ENCODE measurements at places on chromosomes 5 and 9.

DNA sequence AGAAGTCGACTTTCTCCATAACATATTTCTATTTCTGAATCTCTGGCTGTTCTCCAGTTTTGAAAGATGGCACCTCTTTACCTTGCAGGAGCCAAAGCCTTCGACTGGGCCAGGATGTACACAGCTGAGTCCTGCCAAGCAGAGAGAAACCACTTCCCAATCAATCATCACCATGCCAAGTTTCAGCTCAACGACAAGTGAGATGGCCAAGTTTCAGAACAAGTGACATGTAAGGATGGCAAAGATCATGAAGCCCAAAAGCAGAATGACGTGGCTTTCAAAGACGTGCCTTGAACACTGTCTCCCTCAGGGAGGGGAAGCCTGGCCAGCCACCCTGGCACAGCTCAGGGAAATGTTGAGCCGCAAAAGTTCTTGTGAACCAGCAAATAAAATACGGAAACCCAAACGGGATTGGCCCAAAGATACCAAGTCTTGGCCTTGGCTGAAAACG lies 17.7 kb downstream of the STK10 start:
- DNase-seq, result no peak

- DNase-seq, result no peak
Observed at GRCh38 chr9:92242260-92243136, 51.0 kb downstream of the IARS1 start.

DNA sequence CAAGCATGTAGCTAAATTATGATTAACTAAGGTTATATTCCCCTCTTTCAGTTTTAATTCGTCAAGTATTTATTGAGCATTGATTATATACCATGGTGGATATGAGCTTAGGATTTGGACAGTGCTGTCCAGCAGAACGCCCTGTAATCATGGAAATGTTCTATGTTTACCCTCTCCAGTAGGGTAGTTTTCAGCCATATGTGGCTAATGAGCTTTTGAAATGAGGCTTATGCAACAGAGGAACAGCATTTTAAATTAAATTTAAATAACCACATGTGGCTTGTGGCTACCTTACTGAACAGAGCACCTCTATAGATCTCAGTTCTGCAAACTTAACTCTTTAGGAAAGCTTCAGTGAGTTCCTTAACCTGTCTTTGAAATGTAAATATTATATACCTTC lies 59.1 kb downstream of the JMY start:
- DNase-seq, result no peak

DNA sequence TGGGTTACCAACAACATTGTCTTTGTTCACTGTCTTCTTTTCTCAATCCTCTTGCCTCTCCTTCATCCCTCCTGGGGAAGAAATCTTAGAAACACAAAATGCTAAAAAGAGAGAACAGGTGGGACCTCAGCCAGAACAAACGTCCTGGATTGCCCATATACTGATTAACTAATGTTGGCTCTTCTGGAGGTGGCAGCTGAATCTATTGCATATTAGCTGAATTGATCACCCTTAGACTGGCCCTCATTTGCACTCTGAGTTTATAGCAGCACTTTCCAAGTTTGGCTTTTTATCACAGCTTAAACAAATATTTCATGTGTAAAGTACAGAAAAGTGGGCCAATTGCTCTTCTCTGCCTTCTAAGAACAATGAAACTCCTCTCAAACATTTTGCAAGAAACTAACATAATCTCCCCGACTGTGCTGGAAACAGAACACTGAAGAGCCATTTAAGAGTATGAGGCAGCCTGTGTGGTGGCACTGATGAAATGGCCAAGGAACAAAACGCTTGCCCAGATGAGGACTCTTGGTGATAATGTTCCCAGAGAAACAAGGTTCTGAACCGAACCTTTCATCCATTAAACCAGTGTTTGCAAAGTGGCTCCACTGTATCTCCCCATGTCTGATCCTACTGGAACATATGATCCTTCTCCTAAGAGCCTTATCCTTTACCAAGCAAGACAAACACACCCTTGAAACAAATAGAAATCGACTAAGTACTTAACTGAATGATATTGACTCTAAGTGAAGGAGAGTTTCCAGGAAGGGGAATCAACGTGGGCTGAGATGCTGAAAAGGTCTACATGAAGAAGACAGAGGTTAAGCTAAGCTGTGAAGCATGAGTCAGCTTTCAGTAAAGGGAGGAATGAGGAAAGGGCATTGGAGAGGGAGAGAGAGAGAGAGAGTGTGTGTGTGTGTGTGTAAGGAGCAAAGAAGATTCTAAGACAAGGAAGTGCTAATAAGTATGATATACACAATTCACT lies 83.2 kb upstream of the LIFR start:
- DNase-seq, result no peak

All from epithelial cell of prostate (primary cell).